ENCODE measurements at places on chromosomes 2 and 18.

- DNase-seq, result no peak
Measured at GRCh38 chr2:218746960-218747359, 35.0 kb upstream of the CYP27A1 start.

GRCh38 chr2:30441023-30441422 is 6.0 kb upstream of the LCLAT1 start:
- no peak for DNase-seq

DNA sequence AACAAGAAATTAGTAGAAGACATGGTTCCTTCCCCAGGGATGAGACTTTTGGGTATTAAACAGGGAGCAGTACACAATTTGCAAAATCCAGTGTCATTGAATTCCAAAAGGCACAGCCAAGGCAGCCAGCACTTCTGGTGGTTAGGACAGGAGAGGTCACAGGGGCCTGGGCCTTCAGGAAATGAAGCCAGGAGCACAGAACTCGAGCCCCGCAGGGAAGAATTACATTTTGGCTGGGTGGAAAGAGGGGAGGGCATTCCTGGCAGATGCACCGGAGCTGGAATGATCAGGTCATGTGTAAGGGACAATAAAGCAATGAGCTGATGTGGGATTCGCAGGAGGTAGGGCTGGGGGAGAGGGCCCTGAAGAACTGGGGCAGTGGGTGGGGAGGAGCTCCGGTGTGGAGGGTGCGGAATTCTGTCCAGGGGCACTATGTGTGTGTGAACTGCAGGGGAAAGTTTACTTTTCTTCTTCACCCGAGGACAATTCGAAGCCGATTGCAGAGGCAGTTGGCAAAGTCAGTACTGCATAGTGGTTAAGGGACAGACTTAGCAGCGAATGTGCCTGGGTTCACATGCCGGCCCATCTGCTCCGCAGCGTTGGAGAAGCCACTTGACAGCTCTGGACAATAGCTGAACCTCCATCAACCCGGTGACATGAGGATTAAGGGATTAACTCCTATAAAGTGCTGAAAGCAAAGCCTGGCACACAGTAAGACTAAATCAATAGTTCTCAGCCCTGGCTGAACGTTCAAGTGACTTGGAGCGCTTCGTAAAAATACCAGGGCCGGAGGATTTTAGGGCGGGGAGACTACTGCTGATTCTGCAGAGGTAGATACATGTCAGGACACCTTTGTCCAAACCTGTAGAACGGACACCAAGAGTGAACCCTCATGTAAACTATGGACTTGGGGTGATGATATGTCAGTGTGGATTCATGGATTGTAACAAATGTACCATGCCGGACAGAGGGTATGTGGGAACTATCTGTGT is 36.4 kb downstream of the ALPK2 start:
- no peak for DNase-seq

- no peak for DNase-seq
Measured at GRCh38 chr2:35099342-35099741, 1256.2 kb upstream of the CRIM1 start.

- no peak for DNase-seq
Measured at GRCh38 chr2:47087051-47087450, 68.1 kb downstream of the STPG4 start.

GRCh38 chr18:59308938-59309260 is 9.6 kb downstream of the CPLX4 start:
- DNase-seq, result no peak

DNA sequence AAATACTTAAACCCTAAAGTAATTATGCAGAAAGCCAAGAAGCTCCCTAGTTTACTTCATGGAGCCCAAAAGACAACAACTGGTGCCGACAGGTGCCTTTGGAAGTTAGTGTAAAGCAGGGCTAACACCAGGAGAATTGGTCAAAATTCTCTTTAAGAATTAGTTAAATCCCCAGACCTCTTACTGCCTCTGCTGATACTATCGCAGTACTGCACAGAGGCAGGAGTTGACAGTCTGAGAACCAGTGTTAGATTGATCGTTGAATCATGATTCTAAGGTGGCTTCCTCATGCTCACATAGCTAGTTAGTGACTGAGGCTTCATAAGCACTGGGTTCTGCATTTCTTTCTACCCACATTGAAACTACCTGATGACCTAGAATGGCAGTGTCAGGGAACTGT is 445.0 kb downstream of the XIRP2 start:
- DNase-seq, result no peak

GRCh38 chr2:33298233-33298632 is 178.2 kb upstream of the RASGRP3 start:
- no peak for DNase-seq

DNA sequence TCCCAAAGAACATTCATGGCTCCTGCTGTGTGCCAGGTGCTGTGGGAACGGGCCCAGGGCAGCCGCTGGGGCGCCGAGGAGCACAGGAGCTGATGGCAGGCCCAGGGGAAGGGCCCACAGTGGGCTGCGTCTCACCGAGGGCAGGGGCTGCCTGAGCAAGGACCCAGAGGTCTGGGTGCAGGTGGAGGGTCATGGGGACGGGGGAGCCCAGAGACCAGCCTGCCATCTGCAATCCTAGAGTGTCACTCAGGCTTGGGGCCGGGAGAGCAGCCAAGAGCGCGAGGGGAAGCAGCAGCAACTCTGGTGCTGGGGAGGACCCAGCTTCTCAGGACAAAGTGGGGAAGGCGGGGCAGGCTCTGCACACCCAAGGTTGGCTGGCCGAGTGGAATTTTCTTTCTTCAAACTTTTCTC is 207.4 kb downstream of the HDAC4 start:
- no peak for DNase-seq

DNA sequence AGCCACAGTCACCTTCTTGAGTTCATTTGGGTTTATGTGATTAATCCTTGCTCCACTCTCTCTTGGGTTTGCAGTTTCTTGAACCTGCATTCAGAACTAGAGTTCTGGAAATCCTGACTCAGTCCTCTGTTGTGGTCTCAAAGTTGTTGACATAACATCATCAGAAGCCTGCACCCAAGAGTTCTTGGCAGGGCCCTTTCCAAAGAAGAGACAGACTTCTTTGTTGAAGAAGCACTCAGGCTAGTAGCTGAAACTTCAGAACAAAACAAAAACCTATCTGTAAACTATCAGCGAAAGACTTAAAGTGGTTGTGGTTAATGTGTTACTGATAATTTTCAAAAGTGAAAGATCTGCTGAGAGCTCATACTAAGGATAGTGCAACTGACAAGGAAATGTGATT is 120.8 kb downstream of the FAM168B start:
- no peak for DNase-seq

- DNase-seq, result no peak
Measured at GRCh38 chr18:37297106-37297505, 268.5 kb downstream of the CELF4 start.

DNA sequence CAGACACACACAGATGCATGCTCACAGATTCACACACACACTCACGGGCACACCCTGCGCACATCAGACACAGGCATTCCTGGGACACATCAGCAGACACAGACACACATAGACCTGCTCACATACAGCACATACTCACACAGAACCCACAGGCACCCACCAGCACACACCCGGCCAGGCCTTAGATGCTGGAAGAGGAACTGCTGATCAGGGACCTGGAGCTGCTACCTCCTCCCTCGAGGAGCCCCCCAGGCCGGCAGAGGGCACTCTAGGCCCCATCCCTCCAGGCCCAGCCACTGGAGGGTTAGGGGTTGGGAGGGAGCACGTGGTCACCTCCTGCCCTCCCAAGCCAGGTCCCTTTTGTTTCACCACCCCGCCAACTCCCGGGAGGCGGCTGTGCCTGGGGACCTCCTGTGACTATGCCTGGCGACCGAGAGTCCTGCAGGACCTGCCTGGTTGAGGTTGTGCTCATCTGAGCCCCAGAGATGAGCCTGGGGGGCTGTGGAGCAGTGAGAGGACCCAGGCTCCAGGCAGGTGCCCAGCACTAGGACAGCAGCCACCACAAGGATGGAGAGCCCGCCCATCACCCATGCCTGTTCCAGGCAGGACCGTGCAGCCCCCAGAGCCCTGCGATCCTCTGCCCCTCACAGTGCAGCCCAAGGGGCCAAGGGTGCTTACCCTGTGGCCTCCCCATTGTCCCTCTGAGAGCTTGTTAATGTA is 21.0 kb upstream of the PTMA start:
- DNase-seq, result peak; percentile 30

DNA sequence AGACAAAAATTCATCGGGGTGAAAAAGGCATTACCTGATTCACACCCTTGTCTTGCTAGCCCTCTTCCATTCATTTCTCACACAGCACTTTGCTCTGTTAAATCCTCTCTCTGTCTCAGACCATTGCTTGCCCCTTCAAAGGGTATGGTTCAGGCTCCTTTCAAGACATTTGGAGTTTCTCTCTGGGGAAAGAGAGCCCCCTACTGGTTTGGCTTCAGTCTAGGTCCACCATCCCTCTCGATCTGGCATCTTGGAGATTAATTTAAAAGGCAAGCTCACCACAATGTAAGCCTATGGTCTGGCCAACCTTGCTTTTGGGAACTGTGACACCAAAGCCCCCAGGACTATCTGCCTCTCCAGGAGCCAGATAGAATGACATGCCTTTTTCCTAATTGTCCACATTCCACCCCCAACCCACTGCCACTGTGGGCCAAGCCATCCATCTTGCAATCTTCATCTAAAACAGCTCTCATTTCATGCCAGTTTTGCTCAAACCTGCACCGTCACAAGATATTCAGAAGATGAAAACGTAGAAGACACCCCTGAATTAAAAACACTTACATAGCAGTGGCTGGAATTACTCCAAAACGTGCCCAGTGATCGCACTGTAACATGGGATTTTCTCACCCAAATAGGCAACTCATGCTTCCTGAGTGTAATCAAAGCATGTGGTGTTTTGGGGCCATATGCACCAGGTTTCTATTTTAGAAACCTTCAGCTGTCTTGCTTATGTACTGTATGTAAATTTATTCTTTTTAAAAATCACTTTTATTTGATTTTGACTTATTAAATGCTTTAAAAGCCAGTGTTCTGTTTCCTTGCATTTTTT is 93.9 kb downstream of the FARSB start:
- no peak for DNase-seq

DNA sequence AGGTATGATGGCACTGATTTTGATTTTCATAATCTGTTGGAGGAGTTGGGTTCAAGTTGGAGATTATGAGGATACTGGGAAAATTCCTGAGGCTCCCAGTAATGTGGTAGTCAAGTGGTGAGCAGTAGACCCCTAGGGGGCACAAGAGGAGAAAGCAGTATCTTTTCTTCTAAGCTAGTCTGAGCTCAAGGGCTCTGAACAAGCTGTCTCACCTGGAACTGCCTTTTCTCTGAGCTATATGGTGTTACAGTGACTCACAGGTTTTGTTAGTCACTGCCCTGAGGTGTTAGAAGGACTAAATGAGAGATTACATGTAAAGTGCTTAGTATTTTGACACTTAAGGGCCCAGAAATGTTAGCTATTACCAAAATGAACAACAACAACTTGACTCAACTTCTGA is 42.2 kb downstream of the CD302 start:
- DNase-seq, result no peak

GRCh38 chr2:52289741-52290140 is 1257.8 kb upstream of the NRXN1 start:
- no peak for DNase-seq

DNA sequence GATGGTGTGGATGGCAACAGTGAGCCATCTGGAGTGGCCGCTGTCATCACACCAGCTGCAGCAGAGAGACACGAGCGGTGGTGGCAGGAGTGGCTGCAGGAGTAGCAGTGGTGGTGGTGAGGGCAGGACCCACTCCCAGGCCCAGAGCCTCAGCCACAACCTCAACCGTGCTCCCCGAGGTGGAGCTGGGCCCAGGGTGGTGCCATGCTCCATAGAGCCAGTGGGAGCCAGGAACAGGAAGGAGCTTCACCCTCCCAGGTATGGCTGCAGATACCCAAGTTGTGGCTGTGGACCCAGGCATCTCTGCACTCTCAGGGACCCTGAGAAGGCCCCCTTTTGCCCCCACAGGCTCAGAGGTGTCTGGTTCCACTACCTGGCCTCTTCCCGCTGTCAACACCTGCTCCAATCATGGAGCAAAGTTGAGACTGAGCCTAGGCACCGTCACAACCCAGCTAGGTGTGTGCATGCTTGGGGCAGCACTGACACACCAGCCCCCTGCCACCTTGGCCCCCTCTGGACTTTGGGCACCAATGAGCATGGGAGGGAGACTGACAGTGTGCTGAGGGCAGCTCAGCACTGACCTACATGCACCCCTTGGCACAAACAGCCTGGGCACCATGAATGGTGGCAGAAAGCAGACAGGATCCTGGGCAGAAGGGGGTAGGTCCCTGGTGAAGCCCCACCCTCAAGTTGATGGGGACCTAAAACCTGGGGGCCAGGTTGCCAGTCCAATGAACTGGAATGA is 188.9 kb downstream of the NDUFA10 start:
- no peak for DNase-seq

- no peak for DNase-seq
Measured at GRCh38 chr18:13279181-13280069, 60.9 kb downstream of the LDLRAD4 start.

DNA sequence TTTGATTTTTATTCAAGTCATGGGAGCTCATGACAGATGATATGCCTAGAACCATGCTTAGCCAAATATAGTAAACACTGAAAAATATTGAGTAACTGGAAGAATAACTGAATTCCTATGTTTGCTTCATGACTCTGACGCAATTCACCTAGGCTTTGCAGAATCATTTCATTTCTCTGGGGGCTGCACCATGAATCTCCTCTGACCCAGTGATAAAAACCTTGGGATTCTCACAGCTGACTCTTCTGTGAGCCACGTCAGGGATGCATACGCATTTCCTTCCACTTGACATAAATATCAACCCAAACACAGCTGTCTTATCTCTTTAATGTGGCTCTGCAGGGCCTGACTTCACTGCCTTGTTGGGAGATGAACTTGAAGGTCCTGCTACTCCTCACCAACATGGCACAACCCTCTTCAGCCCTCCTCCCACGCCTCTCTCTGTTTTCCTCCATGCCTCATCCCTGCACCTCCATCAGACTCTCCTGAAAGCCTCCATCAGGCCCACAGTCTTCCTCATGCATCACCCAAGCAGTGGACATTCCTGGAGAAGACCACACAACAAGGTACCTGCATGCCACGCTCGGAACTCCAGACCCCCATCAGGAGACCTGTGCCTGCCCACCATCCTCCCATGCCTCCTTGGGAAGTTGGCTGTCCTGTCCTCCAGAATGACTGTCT is 29.8 kb downstream of the COL6A3 start:
- no peak for DNase-seq

GRCh38 chr2:139813340-139813739 is 1033.2 kb upstream of the NXPH2 start:
- DNase-seq, result no peak

GRCh38 chr2:221439761-221440479 is 132.2 kb downstream of the EPHA4 start:
- DNase-seq, result no peak

All from activated CD4-positive, CD25-positive, alpha-beta regulatory T cell treated with anti-CD3 and anti-CD28 coated beads, Interleukin-2, amount 50 U/mL, for 16 hours (primary cell).